Vagina (tissue), 2 donors: ENCODE measurements at places on chromosomes 12 and 14.

DNA sequence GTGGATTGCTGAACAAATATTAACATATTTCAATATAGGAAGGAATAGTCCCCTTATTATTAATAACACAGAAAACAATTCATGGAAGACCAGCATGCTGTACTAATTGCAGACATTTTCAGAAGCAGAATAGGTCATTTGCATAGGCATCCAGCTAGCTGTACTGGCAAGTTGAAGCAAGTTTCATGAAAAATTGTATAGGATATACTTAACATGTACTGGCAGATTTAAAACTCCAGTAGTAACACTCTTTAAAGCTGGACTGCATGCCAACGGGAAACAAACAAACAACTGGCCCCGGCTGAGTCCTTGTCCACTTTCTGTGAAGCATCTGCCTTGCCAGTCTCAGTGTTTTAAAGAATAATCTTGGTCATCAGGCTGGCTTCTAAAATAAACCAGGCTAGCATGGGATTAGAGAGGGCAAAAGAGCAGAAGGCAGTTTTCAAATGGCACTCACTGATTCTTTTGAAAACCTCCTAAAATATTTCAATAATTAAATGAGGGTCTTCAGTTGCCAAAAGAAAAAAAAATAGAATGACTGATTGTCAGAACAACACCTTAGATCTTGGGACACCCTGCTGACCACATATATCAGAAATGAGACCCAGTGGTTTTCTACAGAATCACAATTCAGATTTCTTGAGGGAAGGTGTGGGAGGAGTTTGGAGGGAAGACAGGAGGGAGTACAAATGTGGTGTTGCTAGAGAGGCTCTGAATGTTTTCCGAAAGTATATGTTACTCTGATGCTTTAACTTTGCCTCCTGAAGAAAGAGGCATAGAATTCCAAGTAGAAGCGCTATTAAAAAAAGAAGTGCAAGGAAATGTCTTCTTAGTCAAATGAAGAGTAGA is 122.5 kb upstream of the KRAS start:
- DNase-seq, result no peak

- DNase-seq, result no peak
Observed at GRCh38 chr12:16008421-16008824, 97.3 kb downstream of the DERA start.

- no peak for DNase-seq
Observed at GRCh38 chr14:36438883-36439282, 81.1 kb downstream of the NKX2-1 start.

DNA sequence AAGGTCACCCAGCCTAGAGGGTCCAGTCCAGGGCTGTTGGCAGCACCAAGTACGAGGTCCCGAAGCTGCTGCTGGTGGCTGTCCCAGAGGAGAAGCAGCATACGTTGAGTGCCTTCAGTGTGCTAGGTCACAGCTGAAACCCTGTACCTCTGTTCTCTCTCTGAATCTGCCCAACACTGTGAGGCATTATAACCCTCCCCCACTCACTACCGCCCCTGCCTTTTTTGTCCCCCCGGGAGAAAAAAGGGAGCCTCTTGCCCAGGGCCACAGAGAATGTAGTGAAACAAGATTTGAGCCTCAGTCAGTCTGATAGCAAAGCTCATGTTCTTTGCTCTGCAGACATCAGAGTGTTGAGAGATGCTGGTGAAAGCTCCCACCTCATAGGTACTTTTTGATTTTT is 53.4 kb downstream of the PPP2R5C start:
- no peak for DNase-seq

DNA sequence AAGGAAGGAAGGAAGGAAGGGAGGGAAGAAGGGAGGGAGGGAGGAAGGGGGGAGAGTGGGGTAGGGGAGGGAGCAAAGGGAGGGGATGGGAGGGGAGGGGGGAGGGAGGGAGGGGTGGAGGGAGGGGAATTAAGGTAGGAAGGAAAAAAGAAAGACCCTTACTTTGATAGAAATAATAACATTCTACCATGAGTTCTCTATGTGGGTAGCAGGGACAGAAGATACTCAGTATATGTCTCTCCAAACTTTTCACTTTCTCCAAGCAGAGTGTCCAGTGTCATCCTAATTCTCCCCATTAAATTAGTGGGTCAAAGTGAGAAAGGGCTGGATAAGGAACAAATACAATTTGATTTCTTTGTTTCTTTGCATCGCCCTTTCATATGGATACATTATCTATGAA is 553.4 kb upstream of the USP15 start:
- DNase-seq, result no peak

GRCh38 chr12:48004053-48004941 is at the start of gene COL2A1:
Gene COL2A1 (minus strand): TSS chr12:48004476. CDS start chr12:48004321, 155 bp downstream.
- DNase-seq, result no peak
